ENCODE measurements at places on chromosomes 16 and 17.
A peak's percentile ranks its signal among the peaks of the same experiment; 100 is the strongest.

GRCh38 chr16:4580250-4580649, 24.1 kb downstream of the C16orf96 start:
- no peak for DNase-seq

DNA sequence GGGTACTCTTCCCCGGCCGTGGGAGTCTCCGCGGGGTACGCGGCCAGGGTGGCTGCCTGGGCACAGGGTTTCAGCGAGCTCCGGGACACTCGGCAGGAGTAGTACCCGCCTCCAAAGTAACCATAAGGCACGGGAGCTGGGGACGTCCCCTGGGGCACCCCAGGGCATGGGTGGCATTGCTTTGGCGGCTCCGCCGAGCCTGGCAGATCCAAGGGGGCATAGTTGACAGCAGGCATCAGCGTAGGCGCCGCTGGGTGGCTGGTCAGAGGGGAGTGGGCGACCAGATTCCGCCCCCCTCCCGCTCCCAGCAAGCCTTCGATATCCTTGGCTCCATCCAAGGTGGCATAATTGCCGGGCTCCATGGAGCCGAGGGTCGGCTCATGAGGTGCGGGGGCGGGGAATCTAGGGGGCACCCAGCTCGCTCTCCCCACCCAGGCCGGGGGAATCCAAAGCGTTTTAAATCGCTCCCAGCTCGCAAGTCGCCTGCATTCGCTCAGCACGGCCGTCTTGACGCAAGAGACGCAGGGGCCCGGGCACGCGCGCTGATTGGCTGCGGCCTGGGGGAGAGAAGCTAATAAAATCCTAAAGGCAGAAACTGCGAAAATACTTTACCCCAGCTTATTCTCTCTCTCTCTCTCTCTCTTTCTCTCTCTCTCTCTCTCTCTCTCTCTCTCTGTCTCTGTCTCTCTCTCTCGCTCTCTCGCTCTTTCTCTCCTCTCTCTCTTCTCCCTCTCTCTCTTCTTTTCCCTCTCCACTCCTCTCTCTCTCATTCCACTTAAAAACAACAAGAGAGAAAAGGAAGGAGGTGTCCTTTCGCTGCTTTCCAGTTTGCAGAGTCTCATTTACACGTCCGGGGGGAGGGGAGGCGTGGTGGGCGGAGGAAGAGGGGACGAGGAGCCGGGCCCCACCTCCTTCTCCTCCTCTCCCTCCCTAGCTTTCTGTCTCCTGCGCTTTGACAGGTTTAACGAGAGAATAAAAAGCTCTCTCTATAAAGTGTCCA, at the start of gene HOXB13:
Gene HOXB13, minus strand, starts transcription at position 519 of the 1,000 bp plus-strand sequence. Its CDS starts 157 bp downstream, at position 362.
- peak; percentile 39 for DNase-seq

GRCh38 chr17:44997733-44998520, 29.8 kb upstream of the C1QL1 start:
- no peak for DNase-seq

DNA sequence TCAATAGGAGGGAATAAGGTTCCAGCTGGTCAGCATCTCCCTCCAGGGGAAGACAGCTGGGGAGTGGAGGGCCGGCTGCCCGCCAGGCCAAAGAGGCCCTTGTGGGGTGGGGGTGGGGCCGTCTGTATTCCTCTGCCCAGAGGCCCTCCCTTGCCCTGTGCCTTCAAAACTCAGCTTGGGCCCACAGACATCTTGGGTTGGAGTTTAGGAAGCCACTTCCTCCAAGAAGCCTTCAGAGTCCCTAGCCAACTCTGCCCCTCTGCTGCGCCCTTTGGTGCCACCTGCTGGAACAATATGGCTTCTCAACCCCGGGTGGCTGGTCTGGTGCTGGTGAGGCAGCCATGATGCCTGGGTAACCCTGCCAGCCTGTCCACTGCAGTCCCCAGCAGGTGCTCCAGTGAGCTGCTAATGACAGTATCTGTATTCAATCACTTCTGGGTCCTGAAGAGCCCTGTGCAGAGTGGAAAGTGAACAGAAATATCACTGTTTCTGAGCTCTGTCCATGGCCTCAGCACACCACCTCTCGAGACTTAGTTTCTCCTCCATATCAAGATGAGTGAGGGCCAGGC, 16.7 kb downstream of the HSD11B2 start:
- DNase-seq = peak; percentile 62

GRCh38 chr17:60390186-60390585, 1.7 kb downstream of the USP32 start:
- no peak for DNase-seq

DNA sequence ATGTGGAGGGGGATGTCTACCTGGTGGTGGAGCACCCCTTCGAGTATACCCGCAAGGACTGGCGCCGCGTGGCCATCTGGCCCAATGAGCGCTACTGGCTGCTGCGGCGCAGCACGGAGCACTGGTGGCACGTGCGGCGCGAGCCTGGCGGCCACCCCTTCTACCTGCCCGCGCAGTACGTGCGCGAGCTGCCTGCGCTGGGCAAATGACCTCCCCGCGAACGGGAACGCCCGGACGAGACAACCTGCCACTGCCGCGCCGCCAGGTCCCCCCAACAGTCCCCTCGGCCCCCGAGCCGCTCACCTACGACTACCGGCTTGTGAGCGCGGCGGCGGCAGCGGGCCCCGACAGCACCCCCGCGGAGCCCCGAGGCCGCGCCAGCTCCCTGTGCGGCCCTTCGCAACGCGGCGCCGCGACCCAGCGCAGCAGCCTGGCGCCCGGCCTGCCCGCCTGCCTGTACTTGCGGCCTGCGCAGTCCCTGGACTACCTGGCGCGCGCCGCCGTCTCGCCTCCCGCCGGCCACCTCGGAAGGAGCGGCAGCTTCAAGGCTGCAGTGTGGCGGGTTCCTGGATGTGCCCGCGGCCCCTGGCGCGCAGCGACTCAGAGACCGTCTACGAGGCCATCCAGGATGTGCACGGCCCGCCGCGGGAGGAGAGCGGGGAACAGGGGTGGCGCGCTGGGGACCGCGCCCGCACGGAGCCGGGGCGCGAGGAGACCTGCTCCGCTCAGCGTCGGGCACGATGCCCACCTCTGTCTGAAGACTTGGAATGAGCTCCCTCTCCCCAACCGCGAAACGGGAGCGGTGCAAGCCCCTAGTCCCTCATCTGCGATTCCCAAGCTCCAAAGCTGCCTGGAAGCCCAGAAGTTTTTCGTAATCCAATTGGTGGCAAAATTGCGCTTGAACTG, 48.7 kb upstream of the AMZ2 start:
- peak; percentile 46 for DNase-seq

Data from CD4-positive, alpha-beta T cell treated with Interleukin-21 for 1 hour (primary cell).